GM18507 (cell line): ENCODE measurements at places on chromosomes 6 and 20.
A peak's percentile ranks its signal among the peaks of the same experiment; 100 is the strongest.

- DNase-seq, result no peak
Measured at GRCh38 chr6:149503872-149504271, 19.1 kb upstream of the ZC3H12D start.

DNA sequence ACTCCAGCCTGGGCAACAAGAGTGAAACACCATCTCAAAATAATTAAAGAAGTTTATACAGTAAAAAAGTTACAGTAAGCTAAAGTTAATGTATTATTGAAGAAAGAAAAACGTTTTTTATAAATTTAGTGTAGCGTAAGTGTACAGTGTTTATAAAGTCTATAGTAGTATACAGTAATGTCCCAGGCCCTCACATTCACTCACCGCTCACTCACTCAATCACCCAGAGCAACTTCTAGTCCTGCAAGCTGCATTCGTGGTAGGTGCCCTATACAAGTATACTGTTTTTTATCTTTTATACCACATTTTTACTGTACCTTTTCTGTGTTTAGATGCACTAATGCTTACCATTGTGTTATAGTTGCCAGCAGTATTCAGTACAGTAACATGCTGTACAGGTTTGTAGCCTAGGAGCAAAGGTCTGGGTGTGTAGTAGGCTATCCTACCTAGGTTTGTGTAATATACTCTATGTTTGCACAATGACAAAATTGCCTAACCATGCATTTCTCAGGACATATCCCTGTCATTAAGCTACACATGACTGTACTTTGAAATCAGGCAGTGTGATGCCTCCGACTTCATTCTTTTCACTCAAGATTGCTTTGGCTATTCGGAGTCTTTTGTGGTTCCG is 16.7 kb downstream of the MGME1 start:
- no peak for DNase-seq

GRCh38 chr6:143845033-143845432 is 1.9 kb downstream of the LTV1 start:
- no peak for DNase-seq

- DNase-seq, result no peak
Measured at GRCh38 chr6:163415620-163416556, 1.4 kb downstream of the QKI start.

DNA sequence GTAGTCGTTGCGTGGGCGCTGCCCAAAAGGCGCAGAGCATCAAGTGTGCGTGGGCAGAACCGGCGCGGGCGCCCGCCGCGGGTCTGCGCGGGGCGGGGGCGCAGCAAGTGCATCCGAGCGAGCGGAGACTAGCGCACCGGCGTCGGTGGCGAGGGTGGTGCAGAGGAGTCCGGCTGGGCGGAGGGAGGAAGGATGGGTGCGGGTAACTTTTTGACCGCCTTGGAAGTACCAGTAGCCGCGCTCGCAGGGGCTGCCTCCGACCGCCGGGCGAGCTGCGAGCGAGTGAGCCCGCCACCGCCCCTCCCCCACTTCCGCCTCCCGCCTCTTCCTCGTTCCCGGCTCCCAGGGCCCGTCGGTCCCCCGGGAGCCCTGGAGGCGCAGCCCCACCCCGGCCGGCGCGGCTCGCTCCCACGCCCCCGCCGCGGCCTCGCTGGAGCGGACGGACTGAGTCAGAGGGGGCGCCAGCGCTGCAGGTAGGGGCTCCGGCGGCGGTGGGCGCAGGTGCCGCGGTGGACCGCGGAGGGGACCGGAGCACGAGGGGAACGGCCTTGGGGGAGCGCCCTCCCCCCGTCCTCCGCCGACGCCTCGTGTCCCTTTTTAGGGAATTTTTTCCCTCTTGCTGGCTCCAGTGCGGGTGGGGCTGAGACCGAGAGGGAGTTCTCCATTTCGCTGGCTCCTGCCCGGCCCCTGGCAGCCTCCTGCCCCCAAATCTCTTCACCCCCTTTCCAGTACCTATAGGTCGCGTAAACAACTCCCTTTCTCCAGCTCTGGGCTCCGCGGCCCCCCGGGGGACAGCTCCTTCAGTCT is 1.6 kb upstream of the DBNDD2 start:
- no peak for DNase-seq

DNA sequence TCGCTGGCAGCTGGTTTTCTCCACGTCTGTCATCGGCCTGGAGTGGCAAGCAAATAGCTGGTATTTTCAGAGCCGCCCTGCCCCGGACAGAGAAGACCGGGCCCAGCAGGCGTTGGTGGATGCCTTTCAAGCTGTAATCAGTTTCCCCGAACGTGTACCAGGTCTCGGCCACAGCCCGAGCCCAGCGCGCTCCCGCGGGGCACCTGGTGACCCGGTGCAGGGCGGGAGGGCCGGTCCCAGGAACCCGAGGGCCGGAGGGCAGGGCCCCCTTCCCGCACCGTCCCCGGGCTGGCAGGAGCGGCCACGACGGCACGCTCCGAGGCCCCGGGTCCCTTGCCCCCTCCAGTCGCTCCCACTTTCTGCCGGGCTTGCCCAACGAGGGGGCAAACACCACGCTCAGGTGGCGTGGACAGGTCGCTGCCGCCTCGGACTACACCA is 348 bp upstream of the PYGB start:
- no peak for DNase-seq

GRCh38 chr6:102742028-102742427 is 1348.5 kb downstream of the GRIK2 start:
- no peak for DNase-seq

GRCh38 chr20:18916886-18917750 is 103.5 kb downstream of the SCP2D1 start:
- no peak for DNase-seq

GRCh38 chr20:6994452-6994851 is 227.0 kb downstream of the BMP2 start:
- no peak for DNase-seq

DNA sequence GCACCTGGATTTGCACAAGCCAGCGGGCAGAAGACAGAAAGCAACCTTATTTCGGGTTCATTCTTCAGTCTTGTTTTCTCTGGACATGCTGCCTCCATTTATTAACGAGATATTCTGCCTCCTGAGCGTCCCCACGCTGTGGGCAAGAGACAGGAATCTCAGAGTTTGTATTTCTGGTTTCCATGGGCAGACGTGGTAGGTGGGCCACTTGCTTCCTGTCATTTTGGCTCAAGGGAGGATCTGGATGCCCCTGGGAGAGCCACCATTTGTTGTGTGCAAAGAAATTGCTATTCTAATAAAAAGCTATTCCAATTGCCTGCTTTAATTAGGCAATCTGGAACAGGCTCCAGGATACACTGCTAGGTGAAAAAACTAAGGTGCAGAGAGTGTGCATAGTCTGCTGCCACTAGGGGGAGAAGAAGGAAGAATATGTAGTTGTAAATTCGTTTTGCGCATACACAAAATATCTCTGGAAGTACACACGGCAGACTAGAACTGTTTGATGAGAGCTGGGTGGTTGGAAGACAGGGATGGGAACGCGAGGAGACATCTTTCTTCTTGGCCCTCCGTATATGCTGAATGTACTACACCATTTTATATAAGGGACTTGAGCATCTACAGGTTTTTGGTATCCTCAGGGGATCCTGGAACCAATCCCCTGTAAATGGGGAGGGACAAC is 30.1 kb upstream of the SLC16A10 start:
- DNase-seq, result peak; percentile 20

GRCh38 chr20:32858701-32859372 is at the start of gene EFCAB8:
TSS of gene EFCAB8 (plus strand) at chr20:32858923. CDS start at chr20:32863793, 4,870 bp downstream.
- no peak for DNase-seq

- no peak for DNase-seq
Measured at GRCh38 chr6:84033523-84034451, at the start of gene MRAP2. TSS of gene MRAP2 (plus strand) at chr6:84033772. CDS start at chr6:84055319, 21,547 bp downstream.

DNA sequence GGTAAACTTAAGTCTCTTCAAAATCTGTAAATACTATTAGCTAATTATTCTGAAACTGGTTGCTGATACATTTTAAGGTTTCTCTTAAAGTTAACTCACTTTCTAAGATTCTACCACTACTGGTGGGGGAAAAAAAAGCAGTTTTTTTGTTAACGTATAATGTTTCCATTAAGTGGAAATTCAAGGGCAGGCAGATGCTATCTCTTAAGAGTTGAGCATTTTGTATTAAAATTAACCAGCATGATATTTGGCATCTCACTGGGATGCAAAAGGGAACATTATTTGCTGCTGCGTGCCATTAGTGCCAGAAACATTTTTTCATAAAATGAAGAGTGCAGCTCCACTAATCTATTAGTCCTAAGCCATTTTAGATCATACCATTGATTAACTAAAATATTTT is 246.2 kb downstream of the PRKN start:
- no peak for DNase-seq

DNA sequence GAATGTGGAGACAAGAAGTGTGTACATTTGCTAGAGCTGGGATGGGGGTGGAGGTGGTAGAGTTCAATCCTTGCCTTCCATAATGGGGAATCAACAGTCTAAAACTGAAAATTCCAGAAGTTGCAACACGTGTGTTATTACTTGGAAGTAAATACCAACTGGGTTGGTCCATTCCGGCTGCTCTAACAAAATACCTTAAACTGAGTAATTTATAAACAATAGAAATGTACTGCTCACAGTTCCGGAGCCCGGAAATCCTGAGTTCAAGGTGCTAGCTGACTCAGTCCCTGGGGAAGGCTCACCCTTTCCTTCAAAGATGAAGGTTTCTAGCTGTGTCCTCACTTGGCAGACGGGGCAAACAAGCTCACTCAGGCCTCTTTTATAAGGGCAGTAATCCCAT is 59.0 kb downstream of the RIN2 start:
- no peak for DNase-seq

DNA sequence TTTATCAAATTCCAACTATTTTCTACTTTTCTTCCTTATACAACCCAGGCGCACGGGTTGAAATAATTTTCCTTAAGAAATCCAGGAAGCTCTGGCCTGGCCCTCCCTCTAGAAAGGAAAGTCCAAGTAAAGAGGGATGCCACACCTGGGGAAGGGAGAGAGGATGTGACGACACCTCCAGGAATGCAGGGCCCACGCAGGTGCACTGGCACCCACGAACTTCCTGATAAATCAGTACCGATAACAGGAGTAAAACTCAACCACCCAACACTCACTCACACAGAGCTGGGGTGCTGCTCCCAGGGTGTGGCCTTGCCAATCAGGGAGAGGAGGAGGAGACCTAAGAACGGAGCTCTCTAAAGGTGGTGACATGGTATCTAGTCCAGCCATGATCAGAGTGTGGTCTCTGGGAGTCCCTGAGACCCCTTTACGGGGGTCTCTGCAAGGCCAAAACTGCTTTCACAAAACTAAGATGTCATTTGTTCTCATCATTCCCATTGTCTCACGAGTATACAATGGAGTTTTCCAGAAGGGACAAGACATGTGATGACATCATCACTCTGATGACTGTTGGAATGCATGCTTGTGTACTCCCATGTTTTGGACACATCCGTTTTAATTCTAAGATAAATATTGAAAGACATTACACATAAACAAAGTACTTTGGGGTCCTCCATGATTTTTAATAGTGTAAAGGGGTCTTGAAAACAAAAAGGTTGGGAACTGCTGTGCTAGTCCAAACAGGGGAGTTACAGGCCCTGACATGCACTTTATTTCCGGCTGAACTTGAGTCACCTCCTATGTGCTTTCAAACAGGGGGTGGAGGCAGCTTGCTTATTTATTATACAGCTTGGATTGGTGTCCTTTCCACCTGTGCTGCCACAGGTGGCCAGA is 2.2 kb upstream of the PARD6B start:
- DNase-seq, result no peak

DNA sequence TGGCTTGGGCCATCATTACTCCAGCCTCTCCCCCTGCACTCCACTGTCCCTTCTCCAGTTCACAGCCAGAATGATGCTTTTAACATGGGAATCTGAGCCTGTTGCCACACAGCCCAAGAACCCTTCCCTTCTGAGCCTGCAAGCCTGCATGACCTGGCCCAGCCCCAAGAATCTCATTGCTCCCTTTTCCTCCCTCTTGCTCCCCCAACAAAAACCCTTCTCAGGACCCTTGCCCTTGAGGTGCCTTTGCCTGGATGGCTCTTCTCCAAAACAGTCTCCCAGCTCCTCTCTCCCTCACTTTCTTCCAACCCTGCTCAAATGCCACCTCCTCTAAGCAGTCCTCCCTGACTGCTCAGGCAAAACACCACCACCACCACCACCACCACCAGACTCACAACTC is 157.2 kb downstream of the ANKRD60 start:
- DNase-seq, result no peak

- no peak for DNase-seq
Measured at GRCh38 chr20:57006411-57007170, 259.9 kb downstream of the BMP7 start.

GRCh38 chr6:165605901-165606739 is 56.9 kb downstream of the PDE10A start:
- DNase-seq, result no peak

DNA sequence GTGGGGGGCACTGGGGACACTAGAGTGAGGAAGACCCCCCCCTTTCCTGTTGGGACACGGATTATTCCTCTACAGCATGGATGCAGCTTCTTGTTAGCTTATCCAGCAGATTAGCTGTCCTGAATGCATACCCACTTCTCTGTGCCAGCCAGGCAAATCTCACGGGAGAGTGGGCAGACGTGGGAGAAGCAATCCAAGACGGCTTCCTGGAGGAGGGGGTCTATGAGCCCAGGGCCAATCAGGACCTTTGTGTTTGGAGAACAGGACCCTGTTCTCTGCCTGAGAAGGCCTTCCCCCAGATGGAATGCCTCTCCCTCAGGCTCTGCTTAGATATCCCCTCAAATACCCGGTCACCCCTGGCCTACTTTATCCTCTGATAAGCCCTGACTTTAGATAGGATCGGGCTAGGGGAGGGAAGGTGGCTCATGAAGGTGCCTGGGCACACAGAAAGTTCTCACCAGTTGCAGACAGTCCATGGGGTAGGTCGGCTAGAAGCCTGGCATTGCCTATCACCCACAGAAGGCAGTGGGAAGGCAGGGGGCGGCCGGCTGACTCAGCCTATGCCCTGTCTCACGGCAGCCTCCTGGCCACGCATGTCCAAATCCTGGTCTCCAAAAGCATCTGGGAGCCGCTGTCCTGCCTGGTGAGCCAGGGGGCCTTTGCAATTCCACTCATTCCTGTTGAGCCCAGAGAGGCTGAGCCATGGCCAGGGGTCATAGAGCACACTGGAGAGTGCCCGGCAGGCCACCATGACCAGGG is 34.7 kb downstream of the SUN5 start:
- no peak for DNase-seq

DNA sequence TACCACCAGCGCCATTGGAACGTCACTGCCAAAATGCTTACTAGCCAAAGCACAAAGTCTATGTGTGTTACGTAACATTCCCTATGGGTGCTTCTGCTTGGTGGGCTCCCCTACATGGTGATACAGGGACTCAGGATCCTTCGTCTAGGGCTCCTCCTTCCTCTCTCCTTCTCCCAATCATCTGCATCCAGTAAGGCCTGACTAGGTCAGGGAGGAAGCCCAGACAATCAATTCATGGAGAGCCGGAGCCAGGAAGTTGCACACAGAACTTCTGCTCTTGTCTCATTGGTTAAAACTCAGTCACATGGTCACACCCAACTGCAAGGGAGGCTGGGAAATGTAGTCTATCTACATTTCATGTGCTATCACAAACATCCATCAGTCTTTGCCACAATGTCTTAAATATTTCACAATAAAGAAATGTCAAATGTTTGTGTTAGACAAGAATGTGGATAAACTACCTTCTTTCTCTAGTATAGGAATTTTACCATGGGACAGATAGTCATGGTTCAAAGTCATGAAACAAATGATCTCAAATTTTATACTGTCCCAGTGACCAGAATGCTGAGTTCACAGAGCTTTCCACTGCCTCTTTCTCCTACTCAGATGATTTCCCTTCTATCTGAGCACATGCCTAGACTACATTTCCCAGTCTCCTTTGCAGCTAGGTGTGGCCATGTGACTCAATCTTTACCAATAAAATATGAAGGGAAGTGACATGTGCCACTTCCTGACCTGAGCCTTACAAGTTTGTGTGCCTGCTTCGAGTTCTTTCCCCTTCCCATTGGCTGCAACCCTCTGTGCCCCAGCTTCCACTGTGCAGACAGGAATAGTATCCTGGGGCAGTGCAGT is 9.3 kb upstream of the KCNK15 start:
- no peak for DNase-seq
